Dermis lymphatic vessel endothelial cell (primary cell): ENCODE measurements at places on chromosomes 6 and 20. TPM values are rescaled to one million over a fixed set of nuclear protein-coding genes. Genes with fewer than 3 reads are reported as not detected.

E2F1 gene
- total RNA-seq, result 1.6 and 2.0 TPM in 2 replicates

PTK6 gene
- under 0.01 TPM in 1 of 2 replicates, not detected in the other for total RNA-seq

TMC2 gene
- not detected in 2 replicates for total RNA-seq

MATN4 gene
- under 0.01 TPM in 1 of 2 replicates, not detected in the other for total RNA-seq

LY6G6C gene
- total RNA-seq, result not detected in 2 replicates

TOMM6 gene
- 33.9 and 34.8 TPM in 2 replicates for total RNA-seq

SAMD3 gene
- not detected in 2 replicates for total RNA-seq

SH3BGRL2 gene
- total RNA-seq, result 159 and 172 TPM in 2 replicates

GSTA4 gene
- 11.9 and 20.9 TPM in 2 replicates for total RNA-seq

ZNF831 gene
- 0.17 and 0.22 TPM in 2 replicates for total RNA-seq

PBOV1 gene
- not detected in 2 replicates for total RNA-seq

FNDC1 gene
- 0.09 TPM in 1 of 2 replicates, not detected in the other for total RNA-seq

BHLHE23 gene
- total RNA-seq, result not detected in 2 replicates

DEFB112 gene
- not detected in 2 replicates for total RNA-seq

EPHA7 gene
- total RNA-seq, result 0.09 and 0.22 TPM in 2 replicates

CPNE5 gene
- total RNA-seq, result 4.2 and 4.4 TPM in 2 replicates

RAET1E gene
- not detected in 2 replicates for total RNA-seq

ZBTB46 gene
- total RNA-seq, result 78.5 and 87.3 TPM in 2 replicates

TCEA2 gene
- 34.2 and 34.3 TPM in 2 replicates for total RNA-seq

RFX6 gene
- not detected in 2 replicates for total RNA-seq

OPRL1 gene
- 1.6 and 2.2 TPM in 2 replicates for total RNA-seq

BPIFB2 gene
- not detected in 2 replicates for total RNA-seq
